AG04449 (cell line): ENCODE measurements at places on chromosomes 4 and X.

DNA sequence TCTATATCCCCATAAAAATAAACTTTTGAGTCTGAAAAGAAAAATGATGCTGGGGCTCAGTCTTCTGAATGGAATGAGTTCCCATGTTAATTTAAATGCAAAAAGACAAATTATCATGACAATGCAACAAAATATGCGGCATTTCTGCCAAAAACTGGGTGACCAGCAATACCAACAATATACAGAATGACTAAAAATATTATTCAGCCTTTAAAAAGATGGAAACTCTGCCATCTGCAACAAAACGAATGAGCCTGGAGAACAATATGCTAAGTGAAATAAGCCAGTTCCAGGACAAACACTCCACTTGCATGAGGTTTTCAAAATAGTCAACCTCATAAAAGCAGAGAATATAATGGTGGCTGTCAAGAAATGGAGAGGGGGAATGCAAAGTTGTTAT is 558.5 kb downstream of the IL15 start:
- DNase-seq: no peak

GRCh38 chrX:151984328-151984727 is 9.9 kb upstream of the GABRE start:
- peak; percentile 46 for DNase-seq

GRCh38 chr4:20297261-20297660 is 45.6 kb downstream of the SLIT2 start:
- DNase-seq: no peak

DNA sequence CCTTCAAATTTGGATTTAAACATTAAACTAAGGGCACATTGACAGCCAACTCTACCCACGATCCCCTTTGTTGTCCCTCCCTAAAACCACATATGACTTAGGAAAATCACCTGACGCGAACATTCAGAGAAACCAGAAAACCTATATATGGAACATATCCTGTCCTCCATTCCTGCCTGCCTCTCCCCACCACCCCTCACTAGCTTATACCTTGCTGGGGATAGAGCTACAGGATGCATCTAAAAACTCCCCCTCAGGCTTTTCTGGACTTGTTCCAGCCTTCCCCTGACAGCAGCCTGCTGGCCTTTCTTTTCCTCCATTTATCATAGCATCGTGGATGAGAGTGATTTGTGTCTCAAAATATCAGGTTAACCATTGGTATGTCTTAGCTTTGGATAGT is 8.8 kb downstream of the STK26 start:
- no peak for DNase-seq

DNA sequence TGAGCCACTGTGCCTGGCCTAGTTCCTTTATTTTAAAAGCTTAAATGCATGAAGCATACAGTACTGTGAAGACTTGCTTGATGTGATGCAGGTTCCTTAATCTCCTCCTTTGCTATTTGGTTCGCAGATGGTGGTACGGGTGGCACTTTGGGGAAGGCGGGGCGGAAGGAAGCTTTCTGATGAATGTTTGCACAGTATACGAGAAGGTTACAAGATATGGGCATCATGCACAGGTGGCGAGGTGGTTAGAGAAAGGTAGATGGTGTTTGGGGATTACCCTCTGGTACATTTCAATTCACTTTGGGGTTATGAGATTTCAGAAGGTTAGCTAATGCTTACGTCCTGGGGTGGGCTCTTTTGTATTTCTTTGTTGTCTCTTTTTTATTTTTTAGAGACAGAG is 17.2 kb downstream of the RHOH start:
- no peak for DNase-seq

DNA sequence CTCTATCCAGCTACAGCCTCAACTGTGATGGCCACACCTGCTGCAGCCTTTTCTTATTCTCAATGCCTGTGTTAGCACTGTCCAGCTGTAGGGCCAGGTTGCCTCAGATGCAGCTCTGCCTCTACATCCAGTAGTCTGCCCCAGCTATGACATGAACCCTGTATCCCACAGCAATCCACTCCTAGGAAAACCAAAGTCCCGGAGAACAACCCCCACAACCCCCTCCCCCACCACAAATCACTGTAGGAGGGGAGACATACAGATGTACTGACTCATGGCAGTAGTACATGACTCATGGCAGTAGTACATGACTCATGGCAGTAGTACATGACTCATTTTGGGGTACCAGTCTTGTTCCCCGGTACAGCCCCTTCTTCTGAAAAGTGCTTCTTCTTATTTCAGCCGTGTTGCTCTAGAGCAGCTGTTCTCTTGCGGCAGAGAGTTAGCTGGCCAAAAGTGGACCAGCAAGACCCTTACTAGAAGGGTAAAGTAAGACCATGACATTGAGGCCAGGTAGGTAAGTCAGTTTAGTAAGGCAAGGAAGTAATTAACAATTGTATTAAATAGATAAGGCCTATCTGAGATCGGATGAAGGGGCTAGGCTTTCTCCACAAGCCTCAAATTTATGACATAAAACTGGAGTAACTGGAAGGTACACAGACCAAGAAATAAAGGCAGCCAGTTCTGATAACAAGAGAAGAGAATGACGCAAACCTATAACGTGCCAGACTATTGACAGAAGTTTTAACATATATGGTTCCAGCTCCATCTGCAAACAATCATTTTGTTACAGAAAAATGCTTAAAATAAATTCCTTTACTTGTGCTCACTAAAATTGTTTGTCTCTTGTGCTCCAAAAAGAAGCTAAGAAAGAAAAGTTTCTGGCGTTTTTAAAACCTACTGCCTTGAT is 221.4 kb downstream of the TACR3 start:
- DNase-seq: no peak

GRCh38 chr4:182142176-182143085 is 100.8 kb upstream of the TENM3 start:
- DNase-seq: no peak

GRCh38 chr4:20359692-20360091 is 108.0 kb downstream of the SLIT2 start:
- no peak for DNase-seq

DNA sequence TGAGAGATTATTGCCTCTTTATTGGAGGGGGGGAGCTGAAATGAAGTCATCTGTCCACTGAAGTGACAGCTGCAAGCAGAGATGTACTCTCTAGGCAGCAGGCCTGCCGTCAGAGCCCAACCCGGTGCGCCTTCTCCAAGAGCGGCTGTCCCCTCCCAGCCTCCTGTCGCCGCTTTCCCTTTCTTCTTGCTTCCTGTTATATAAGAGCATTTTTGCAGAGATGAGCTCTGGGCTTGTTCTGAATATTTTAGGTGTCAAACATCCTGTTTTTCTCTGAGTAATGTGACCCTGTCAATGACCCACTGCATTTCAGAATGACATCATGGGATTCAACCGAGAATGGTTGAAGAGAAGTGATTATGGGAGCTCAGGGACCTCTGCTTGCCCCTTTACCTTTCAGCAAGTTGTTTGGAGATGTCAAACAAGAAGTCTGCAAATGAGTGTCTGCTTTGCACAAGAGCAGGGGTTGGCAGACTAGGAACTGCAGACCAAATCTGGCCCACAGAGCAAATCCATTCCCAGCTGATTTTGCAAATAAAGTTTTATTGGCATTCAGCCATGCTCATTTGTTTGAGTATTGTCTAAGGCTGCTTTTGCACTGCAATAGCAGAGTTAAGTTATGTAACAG is 79.9 kb downstream of the SLC9A6 start:
- no peak for DNase-seq
